Uterus (tissue), 4 donors: ENCODE measurements at places on chromosomes 12 and 14. TPM values are rescaled to one million over a fixed set of nuclear protein-coding genes. Genes with fewer than 3 reads are reported as not detected.

The TBX3 gene
- 74.7 TPM for total RNA-seq

The RNF34 gene
- 74.9 TPM for total RNA-seq

DNA sequence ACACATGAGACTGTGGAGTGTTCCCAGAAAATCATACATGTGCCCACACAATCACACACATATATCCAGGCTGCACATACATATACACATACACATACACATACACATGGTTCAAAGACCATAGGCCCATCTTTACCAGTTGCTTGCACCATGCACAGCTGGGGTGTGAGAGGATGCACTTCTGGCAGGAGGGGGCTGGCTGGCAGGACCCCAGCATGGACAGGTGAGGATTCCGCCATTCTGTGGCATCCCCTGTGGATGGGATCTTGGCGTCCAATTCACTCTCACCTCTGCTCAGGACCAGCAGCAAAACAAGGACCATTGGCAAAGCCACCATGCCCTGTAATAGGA lies 7.0 kb downstream of the ITGB7 start:
- DNase-seq, result no peak

DNA sequence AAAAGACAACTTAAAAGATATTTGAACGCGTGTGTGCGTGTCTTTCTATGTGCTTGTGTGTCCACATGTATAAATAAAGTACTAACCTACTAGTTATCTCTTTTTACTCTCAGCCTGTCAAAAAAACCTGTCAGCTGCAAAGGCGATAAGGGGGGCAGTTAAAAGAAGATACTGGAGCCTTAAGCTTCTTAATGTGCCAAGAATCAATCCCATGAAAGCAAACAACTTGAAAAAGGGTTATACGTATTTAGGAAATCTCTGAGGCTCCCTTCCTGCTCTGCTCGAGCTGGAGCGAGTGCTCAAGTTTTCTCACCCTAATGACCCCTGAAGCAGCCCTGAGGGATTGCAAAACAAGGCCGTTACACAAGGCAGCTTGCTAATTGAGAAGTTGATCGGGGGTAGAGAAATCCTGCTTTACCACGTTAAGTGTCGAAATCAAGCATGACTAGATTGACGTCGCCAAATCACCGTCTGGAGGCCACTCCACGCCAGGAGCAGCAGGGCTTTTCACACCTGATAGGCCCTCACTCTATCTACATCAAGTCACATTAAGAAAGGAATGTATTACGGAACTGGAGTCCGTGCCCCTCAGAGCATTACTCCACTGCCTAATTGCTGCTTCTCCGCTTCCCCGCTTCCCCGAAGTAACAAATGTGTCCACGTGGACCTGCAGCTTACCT lies 32.4 kb downstream of the LMO3 start:
- DNase-seq, result peak; percentile 70

DNA sequence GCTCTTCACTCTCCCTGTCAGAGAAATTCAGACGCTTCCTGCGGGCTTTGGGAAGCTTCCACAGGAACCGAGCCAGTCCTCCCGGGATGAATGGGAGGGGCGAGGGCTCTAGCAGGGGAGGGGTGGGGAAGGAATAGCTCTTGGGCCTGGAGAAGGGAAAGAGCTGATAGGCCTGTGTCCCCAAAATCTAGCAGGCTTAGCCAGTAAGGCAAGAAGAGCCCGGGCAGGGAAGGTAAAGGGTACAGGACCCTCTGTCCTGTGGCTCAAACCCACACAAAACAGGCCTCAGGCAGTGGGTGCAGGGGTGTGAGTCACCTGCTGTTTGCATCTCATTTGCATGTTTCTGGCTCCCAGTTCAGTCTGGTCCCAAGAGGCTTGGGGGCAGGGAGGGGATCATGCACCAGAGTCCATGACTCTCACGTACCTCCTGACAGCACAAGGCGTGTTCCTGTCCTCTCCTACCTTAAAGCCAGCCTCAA lies 8.7 kb upstream of the SMUG1 start:
- no peak for DNase-seq

The NGB gene
- not detected for total RNA-seq

DNA sequence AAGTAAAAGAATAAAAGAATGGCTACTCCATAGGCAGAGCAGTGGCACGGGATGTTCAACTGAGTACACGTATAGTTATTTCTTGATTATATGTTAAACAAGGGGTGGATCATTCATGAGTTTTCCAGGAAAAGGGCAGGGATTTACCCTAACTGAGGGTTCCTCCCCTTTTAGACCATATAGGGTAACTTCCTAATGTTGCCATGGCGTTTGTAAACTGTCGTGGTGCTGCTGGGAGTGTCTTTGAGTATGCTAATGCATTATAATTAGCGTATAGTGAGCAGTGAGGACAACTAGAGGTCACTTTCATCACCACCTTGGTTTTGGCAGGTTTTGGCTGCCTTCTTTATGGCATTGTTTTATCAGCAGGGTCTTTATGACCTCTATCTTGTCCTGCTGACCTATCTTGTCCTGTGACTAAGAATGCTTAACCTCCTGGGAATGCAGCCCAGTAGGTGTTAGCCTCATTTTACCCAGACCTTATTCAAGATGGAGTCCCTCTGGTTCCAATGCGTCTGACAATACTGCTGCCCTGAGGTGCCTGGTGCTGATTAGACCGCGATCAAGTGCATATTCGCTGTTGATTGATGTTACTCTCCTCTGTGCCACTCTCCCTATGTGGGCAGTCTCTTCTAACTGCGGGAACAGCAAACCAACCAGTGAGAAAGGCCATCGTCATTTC lies 67.6 kb upstream of the AMN1 start:
- no peak for DNase-seq
